ENCODE measurements at places on chromosomes 5 and 9.
A peak's percentile ranks its signal among the peaks of the same experiment; 100 is the strongest.

DNA sequence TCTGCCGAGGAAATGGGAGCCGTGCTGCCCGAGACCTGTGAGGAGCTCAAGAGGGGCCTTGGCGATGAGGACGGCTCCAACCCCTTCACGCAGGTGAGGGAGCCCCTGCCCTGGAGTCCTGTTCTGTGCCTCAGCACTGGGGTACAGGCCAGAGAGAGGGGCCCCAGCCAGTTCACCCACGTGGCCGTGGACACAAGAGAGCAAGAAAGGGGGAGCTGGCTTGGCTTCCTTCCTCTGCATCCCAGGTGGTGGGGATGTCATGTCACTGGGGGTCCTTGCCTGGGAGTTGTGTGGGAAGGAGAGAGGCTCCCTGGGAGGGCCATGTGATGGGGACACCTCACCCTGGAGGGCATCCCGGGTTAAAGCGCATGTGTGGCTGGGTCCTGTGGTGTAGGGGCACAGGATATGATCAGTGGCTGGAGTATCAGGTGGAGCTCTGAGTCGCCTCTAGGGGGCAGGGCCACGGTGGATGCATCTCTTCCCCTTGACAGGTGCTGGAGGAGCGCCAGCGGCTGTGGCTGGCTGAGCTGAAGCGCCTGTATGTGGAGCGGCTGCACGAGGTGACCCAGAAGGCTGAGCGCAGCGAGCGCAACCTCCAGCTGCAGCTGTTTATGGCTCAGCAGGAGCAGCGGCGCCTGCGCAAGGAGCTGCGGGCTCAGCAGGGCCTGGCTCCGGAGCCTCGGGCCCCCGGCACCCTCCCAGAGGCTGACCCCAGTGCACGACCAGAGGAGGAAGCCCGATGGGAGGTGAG lies 7.5 kb downstream of the N4BP3 start:
- peak; percentile 95 for DNase-seq

DNA sequence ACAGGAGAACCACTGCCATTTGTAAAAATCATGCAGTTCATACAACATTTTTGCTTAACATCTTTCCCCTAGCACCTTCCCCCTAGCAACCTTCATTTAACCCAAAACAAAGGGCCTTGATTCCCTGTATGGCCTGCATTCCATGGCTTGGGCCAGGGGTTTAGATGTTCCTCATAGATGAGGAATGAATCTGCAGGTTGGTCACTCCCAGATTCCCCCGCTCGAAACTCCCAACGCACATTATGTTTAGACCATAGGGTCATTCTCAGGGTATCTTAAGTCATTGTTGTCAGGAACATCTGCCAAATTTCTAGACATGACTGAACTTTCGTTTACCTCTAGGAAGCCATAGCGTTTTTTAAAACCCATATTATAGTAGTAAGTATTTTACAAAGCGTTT lies 282.2 kb upstream of the VLDLR start:
- no peak for DNase-seq

GRCh38 chr5:104533498-104533897 lies 970.9 kb upstream of the NUDT12 start:
- DNase-seq: no peak

GRCh38 chr5:118506217-118506852 lies 482.0 kb downstream of the DTWD2 start:
- DNase-seq: no peak

DNA sequence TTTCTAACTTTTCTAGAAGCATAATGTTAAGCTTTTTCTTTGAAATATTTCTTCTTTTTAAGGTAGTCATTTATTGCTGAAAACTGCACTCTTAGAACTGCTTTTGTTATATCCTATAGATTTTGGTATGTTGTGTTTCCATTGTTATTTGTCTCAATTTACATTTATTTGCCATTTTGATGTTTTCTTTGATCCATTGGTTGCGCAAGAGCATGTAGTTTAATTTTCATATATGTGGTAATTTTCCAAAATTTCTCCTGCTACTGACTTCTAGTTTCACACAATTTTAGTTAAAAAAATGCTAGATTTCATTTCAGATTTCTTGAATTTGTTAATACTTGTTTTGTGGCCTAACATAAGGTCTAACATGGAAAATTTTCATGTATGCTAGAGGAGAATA lies 1029.3 kb upstream of the TYRP1 start:
- DNase-seq: no peak

DNA sequence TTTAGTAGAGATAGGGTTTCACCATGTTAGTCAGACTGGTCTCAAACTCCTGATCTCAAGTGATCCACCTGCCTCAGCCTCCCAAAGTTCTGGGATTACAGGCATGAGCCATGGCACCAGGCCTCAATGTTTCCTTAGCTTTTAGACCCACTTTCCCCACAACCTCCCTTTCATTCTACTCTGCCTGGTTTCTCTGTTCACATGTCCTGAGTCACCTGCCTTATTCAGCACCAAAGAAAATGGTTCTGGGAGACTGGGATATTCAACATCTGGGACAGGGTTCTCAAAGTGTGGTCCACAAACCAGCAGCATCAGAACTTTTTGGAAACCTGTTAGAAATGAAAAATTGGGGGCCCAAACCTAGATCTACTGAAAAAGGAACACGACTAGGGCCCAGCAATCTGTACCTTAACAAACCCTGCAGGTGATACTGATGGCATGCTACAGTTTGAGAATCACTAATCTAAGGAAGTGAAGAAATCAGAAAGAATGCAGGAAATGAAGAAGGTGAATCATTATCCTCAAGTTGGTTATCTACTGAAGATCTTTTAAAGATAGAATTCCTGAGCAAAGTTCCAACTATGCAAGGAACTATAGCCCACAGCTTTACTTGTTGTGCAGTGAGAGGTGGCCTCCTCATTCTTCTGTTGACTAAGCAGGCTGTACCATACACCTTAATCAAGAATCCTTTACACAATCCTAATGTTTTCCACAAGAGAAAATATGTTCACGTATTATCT lies 51.8 kb upstream of the CTNNAL1 start:
- no peak for DNase-seq

GRCh38 chr9:33818167-33818846 lies 1.3 kb downstream of the UBE2R2 start:
- peak; percentile 41 for DNase-seq

DNA sequence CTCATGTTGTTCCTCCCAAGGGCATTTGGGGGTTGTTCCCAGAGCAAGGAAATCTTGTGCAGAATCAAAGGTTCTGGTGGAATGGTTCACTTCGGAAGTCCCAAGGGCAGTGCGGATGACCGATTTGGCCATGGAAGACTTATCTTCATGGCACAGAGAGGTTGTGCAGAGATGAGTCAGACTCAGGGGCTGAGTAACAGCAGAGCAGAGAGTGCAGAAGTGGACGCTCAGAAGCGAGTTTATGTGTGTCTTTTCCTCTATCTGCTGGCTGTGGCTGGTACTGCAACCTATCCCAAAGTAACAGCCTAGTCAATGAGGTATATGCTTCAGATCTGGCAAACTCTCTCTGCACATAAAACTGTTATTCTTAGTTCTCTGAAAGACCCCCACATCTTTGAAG lies 118.1 kb downstream of the DPYSL3 start:
- peak; percentile 70 for DNase-seq

- peak; percentile 73 for DNase-seq
These were observed 62.6 kb downstream of the NEK6 start for GRCh38 chr9:124320062-124320973.

DNA sequence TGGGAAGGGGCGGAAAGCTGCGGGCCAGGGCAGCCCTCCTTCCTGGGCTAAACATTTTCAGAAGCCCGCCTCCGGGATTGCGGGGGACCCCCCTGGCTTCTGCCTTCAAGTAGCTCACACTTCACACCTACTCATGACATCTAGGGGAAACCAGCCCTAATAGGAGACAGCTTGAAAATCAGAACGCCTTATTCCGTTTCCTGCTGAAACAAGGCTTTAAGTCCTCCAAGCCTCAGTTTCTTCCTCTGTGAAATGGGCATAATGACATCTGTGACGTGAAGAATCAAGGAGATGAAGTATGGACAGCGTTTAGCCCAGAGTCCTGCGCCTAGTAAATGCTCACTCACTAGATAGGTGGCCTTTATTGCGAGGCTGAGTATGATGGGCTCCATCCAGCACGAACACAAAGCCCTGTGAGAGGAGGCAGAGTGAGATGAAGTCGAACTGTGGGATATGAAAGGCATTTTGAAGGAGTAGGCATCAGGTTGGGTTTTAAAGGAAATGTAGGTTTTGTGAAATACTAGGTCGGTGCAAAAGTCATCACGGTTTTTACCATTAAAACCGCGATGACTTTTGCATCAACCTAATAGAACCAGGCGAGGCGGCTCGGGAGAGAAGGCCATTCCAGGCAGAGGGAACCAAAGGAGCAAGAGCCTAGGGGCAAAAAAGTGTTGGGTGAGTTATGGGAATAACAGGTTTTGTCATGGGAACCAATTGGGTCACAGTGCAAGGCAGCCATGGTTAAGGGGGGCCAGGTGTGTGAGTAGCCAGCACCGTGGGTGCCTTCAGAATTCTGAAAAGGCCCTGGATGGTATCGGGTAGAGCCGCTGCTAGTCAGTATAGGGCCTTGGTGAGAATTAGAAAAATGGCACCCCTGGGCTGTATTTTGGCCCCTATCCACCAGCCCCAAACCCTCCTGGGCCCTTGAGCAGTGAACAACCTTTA lies 1.0 kb upstream of the TSC1 start:
- DNase-seq: no peak

GRCh38 chr9:133960568-133961129 lies 31.5 kb downstream of the VAV2 start:
- peak; percentile 70 for DNase-seq

GRCh38 chr5:1202026-1202797 lies 817 bp downstream of the SLC6A19 start:
- DNase-seq: no peak

GRCh38 chr9:17185481-17186029 lies 50.7 kb downstream of the CNTLN start:
- DNase-seq: peak; percentile 36

DNA sequence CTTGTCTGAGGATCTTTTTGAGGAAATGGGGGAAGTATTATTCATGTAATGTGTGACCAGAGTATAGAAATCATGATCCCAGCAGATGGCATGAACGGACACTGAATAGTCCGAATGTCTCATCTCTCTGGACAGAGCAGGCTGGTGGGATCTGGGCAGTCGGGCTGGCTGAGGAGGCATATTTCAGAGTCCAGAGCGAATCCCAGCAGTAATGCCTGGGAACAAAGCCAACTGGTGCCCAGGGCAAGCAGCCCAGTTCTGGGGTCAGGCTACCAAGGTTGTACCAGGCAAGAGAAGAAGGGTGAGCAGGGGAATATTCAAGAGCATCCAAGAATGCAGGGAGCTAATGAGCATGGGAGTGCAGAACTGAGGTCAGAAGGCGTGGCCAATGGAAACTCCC lies 306.4 kb downstream of the ZSWIM6 start:
- no peak for DNase-seq

DNA sequence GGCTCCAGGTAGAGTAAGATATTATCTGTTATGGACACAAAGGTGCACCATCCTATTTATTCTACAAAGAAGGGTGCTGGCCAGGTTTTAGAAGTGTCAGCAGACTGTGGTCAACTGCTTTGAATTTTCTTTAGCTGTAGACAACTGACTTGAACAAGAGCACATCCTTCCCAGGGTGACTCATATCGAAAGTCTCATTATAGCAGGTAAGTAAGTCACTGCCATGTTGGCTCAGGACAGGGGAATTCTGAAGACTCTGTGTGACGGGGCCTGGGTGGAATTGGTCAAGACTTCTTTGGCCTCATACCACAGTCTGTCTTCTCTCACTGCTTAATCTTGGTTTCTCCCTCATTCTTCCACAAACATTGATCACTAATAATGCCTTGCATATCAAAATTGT lies 214.5 kb upstream of the CDH9 start:
- DNase-seq: no peak

DNA sequence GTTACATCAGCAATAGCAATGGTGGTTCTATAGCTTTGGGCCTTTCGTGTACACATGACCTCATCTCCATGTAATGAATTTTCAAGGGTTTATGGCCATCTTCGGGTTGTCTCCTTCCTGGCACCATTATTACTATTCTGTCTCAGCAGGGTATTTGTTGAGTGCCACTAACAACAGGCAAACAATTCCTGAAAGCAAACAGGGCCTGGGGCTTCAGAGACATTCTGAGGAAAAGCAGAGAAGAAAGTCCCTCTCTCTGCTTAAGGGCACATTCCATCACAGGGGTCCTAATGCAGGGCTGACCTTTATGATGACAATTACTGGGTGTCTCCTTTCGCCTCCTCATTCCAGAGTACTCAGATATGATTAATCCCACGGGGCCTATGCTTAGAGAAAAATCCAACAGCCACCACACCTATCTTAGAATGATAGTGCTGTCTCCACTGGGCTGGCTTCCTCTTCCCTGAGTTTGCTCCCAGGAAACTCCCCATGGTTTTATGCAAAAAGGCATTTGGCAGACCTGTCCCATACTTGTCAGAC lies 540.2 kb upstream of the ZNF462 start:
- no peak for DNase-seq

DNA sequence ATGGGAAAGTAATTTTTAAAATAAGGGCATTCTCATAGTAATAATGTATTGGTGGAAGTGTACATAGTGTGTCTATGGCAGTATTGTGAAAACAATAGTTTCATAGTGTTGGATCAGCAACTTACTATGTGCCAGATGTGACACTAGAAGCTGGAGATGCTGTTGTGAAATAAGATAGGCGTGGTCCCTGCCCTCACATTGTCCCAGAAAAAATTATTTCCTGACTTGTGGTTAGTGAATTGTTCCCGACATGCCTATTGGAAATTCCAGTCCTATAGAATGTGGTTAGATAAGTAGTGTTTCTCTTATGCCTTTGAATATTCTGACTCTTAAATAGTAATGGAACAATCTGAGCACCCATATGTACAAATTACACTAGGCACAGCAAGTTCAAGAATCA lies 55.3 kb upstream of the MTAP start:
- no peak for DNase-seq

GRCh38 chr9:133148199-133149129 lies 15.2 kb downstream of the GBGT1 start:
- peak; percentile 82 for DNase-seq

DNA sequence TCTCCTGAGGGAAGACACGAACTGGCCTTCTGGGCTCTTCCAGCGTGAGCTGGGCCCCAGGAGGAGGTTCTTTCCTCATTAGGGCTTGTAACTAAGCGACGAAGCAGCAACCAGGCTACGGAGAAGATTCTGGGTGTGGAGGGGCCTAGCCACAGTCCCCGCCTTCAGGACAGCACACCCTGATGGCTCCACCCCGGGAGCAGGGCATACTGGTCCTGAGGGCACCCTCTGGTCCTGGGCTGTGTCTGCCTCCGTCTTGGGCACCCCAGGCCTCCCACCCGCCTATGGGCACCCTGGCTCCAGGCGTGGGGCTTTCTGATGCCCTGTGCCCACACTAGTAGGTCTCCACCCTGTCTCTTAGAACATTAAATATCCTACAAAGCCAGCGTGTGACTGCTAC lies 136.4 kb downstream of the OLFM1 start:
- no peak for DNase-seq

DNA sequence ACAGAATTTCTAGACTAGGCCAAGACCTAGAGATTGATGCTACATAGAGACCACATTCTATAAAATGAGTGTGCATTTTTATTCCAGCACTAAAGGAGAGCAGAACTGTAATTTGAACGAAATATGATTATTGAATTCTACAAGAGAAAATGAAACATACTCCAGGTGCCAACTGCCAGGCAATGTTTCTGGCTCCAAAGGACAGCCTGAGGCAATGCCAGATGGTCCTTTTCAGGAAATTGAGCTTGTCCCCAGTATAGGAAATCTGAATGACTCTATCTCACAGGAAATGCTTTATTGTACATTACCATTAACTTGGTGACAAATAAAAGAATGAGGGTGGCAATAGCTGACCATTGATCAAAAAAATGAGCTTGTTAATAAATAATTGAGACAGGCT lies 28.8 kb upstream of the RASGRF2 start:
- DNase-seq: no peak

GRCh38 chr5:45642370-45642769 lies 53.8 kb downstream of the HCN1 start:
- no peak for DNase-seq

All from hematopoietic multipotent progenitor cell treated with erythropoietin and hydrocortisone succinate and interleukin-3 and kit ligand, for 4 days (in vitro differentiated cells).